Stimulated activated CD8-positive, alpha-beta memory T cell treated with anti-CD3 and anti-CD28 coated beads, Interleukin-7, amount 100 ng/mL, for 4 hours (primary cell): ENCODE measurements at places on chromosomes 12 and 14.

DNA sequence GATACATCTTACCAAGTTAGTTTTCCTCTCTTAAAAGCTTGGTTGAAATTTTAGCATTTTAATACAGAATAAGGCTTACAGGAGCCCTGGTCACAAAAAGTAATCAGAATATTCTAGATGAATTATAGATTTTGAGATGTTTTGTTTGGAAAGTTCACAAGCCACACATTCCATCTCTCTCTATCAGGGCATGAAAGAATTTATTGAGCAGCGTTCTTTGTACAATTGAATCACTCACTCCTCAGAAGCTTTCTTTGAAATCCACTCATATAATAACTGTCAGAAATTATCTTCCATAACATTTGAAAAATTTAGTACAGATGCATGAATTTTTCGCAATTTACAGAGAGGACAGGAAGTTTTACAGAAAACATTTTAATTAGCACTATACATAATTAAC is 938.6 kb upstream of the MDGA2 start:
- DNase-seq = no peak

GRCh38 chr12:49030714-49031572 is 12.4 kb upstream of the PRKAG1 start:
- DNase-seq = no peak

- DNase-seq = no peak
Measured at GRCh38 chr14:60485598-60486251, at the start of gene C14orf39. Gene C14orf39, minus strand, starts transcription at chr14:60486063. Its CDS starts 985 bp downstream, at chr14:60485078.

DNA sequence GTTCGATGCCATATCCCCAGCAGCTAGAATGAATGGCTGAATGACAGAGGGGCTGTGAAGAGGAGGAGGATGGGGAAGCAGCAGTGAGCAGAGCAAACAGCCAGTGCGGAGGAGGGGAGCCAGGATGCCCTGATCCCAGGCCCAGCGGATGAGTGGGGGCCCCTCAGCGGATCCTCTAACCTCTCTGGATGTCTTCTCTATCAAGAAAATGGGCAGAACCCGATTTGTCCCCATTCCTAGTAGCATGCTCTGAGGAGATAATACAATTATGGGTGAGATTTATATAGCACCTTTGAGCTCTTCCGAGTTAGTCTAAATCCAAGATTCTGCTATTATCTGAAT is 30.0 kb upstream of the RPLP0 start:
- DNase-seq = no peak
